NCI-H1105 (cell line): ENCODE measurements at places on chromosomes 4 and X.
A peak's percentile ranks its signal among the peaks of the same experiment; 100 is the strongest.

GRCh38 chrX:150268839-150269355 lies 94.2 kb upstream of the MAMLD1 start:
- DNase-seq = no peak

GRCh38 chrX:131577999-131578734 lies 34.3 kb downstream of the OR13H1 start:
- peak; percentile 7 for DNase-seq

DNA sequence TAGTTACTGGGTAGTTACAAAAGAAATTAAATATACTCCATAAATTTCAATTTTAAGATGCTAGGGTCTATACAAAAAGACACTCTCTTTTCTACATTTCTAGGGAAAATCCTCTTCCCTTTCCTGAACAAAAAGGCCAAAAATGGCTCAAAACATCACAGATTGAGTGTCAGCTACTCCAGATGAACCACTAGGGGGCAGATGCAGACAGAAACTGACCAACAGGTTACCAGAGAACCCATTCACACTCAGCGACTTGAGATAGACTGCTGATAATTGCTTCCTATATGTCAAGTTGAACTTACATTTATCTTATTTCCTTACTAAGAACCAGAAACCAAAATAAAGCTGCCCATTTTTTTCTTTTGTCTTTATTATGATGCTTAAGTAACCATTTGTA lies 83.4 kb upstream of the MID1IP1 start:
- DNase-seq = no peak

DNA sequence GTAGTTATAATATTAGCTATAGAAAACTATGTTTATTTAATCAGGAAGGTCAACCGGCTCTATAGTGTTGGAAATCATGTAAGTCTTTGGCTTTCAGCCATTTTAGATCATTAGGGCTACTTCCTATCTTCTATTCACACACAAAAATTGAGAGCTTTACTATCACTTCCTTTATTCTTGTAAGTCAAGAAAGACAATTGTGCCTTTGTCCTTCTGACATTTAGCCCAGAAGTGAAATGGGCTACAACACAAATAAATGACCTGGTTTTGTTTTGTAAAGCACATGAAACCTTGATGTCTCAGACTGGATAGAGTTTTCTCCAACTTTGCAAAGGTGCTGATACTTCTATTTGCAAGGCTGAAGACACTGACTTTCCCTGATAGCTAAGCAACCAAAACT lies 122.4 kb upstream of the ACSL4 start:
- DNase-seq = no peak

GRCh38 chr4:150940123-150940522 lies 75.0 kb downstream of the LRBA start:
- DNase-seq = no peak

- DNase-seq = peak; percentile 77
Measured at GRCh38 chr4:41590591-41590990, 52.6 kb downstream of the LIMCH1 start.

DNA sequence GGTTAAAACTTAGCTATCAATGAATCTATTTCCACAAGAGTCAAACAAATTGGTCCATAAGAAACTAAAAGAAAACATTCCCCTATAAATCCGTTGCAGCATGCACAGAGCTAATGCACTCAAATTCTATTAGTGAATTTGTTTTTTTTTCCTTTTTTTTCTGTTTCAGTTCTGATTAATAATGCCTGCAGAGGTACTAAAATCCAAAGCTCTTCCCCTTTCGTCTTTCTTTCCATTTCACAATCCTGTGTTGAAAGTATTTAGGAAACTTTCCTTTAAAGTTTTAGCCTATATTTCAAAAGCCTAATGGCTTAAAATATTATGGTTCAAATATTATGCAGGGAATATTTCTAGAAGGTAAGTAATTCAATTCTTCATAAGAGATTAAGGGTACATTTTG lies 45.9 kb upstream of the VEGFD start:
- no peak for DNase-seq

GRCh38 chrX:70755850-70756249 lies 152.7 kb downstream of the TEX11 start:
- DNase-seq = no peak
